Activated CD4-positive, alpha-beta T cell treated with anti-CD3 and anti-CD28 coated beads, Interleukin-2, amount 50 U/mL, for 4 hours (primary cell): ENCODE measurements at places on chromosomes 2 and 18.

DNA sequence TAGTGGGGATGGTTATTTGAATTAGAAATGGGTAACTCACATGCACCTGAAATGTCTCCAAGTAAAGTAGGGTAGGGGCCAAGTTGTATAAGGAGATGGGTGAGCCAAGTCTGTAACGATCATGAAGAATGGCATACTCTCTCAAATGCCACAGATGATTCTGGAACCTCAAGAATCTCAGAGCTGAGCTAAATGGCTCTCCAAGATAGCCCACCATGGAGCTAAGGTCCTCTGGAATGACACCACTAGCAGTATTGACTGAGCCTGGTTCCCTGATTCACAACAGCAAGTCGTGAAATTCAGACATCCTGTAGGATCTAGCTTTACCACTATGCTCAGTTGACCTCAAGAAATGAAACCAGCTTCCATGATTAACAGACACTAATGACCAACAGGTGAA, 115.9 kb upstream of the EPAS1 start:
- DNase-seq, result no peak

- no peak for DNase-seq
These were observed 434.9 kb upstream of the MYT1L start for GRCh38 chr2:2765839-2766495.

GRCh38 chr2:69742322-69742952, 503 bp downstream of the ANXA4 start:
- DNase-seq, result no peak

GRCh38 chr2:119469131-119469530, 37.5 kb downstream of the TMEM37 start:
- no peak for DNase-seq

GRCh38 chr18:74115046-74115445, 32.6 kb downstream of the FBXO15 start:
- DNase-seq, result no peak

DNA sequence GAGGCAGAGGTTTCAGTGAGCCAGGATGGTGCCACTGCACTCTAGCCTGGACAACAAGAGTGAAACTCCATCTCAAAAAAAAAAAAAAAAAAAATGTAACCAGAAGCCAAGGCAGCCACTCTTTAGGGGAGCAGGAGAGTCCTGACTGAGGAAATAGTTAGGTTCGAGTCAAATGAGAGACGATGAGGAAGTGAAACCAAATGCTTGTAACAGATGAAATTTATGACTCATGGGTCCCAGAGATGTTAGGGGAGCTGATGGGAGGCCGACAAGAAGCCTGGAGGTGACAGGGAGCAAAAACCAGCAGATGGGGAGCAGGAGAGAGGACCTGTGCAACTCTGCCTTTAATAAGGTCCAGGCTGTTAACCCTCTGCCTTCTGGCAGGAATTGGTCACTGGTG, 756.1 kb upstream of the DDX18 start:
- no peak for DNase-seq

DNA sequence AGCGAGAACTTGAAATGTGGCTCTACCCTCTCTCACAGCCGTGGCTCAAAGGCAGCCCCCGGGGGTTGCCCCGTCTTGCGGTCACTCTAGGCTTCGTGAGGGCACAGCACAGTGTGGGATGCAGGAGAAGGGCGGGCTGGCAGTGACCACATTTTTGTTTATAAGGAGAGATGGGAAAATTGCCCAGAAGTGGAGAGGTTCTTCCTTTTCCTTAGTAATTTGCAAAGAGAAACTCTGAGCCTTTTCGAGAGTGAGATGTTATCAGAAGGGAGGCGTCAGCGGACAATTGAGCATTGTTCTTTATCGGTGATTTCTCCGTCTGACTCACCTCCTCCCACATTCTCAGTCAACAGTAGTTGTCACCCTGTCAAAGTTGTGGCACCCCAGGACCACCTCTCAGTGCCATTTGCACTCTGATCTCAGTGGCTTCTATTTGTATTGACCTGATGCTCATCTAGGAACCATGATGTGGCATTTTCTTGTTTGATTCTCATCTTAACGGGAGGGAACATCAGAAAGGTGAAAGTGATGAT, 89.6 kb downstream of the ACAA2 start:
- no peak for DNase-seq

DNA sequence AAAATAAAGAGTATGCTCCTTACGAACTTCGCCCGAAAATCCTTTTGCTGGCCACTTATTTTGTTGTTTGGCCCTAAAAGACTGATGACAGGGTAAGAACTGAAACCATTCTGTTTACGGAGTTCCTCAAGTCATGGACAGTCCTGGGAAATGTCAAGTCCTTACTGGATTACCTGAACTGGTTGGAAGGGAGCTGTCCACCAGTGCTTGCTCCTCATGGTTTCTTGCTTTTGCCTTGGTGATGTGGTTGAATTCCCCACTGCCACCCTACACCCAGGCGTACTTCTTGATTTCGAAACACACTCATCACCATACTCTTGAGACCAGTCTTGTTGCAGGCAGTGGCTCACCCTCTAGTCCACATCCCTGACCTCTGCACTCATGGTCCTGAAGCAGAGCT, 49.1 kb upstream of the CHMP1B start:
- no peak for DNase-seq

- no peak for DNase-seq
These were observed 20.3 kb upstream of the CHST10 start for GRCh38 chr2:100437751-100438150.

GRCh38 chr18:75349668-75350511, 77.6 kb downstream of the SMIM21 start:
- no peak for DNase-seq

DNA sequence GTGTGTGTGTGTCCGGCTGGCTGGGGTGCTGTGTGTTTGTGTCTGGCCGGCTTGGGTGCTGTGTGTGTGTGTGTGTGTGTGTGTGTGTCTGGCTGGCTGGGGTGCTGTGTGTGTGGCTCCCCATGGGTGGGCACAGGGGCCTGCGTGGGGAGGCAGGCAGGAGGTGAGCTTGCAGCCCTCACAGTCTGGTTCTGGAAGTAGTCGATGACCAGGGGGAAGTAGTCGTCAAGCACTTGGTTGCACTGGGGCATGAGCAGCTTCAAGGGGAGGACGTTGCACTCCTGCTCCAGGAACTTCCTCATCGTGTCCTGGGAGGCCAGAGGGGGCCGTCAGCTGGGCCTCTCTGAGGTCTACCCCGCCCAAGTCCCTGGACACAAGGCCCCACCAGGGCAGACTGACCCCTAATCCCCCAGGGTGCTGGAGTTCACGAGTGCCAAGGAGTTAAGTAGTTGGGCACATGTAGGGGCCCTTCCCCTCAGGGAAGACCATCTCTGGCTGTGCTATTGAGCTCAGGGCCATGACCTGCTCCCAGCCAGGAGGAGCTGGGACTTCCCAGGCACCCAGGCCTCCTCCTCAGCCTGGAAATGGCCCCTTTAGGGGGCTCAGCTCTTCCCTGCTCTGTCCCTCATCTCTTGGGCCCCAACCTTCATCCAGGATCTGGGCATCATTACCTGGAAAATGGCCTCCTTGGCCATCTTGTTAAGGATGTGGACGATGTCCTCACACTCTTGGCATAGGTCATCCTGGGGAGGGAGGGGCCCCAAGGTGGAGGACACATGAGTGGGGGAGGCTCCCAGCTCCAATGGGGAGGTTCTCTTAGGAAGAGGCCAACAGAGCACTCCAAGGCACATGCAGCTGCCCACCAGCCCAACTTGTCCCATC, 1.3 kb downstream of the SFTPB start:
- no peak for DNase-seq

DNA sequence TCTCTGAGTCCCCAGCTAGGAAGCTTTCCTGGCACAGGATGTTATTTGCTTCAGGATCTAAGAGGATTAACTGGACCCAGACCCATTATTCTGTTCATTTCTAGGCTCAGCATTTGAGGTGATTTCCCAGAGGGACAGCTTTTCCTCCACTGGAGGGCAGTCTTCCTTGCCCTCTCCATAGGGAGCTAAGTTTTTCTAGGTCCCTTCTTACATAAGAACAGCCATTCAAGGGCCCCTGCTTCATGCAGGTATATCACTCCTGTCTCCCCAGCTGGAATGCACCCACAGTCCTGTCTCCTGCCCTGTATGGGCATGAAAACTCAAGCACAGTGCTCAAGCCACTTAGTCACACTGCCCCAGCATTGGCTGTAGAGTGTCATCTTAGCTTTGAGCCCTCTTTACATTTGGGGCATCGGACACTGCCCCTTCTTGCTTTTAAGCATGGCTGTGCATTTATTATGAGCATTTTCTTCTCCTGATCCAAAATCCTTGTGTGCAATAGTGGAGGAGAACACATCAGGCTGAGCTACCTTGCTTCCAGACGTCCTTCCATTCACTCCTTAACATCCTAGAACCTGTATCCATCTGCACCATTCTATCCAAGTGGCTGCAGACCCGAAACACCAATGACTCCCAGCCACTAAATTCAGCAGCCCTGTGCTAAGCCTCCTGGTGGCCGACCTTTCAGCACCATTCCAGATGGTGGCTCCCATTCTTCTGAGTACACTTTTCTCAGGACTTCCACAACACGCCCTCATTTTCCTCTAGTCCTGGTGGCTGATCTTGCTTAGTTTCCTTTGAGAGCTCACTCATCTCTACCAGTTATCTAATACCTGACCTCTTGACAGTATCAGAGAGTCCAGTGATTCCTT, 80.0 kb downstream of the COPS8 start:
- no peak for DNase-seq
